Caudate nucleus (tissue), 63 donors: ENCODE measurements at places on chromosomes 4 and X.
A peak's percentile ranks its signal among the peaks of the same experiment; 100 is the strongest.

DNA sequence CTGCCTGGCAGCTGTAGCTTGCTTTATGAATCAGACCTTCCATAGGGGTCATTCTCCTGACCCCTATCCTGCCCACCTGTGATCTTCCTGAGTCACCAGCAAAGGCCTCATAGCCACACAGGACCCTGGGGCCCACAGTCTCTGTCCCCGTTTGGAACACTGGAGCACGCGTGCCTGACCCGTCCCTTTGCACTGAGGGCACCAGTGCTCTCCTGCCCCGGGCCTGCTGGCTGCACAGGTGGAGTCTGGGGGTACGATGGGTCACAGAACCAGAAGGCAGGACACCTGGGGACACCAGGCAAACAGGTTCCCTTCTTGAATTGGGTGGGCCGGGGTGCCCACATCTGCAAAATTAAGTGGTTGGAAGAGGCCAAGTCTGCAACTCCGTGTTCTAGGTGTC is 97.2 kb downstream of the CPZ start:
- no peak for DNase-seq

- no peak for DNase-seq
Measured at GRCh38 chr4:155616117-155616516, 50.5 kb upstream of the GUCY1A1 start.

- DNase-seq = peak; percentile 5
Measured at GRCh38 chr4:102169345-102169744, 175.9 kb downstream of the SLC39A8 start.

- no peak for DNase-seq
Measured at GRCh38 chr4:61921920-61922319, 721.8 kb downstream of the ADGRL3 start.

- no peak for DNase-seq
Measured at GRCh38 chr4:87805971-87806370, 6.6 kb downstream of the IBSP start.

DNA sequence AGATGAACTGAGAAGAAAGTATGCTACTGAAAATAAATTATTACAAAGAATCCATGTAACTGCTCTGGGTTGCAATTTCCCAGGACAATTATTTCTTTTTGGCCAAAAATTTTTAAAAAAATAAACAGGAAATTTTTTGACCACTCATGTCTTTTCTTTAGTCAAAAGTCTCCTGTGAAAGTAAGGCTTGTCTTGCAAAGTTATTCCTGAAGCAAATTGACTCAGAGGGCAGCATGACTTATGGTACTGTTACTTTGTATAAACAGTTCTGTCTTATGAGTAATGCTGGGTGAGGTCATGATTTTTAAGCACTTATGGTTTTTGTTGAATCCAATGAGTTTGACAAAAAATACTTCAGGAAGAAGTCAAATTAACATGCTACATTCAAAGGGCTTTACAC is 292.8 kb upstream of the ARSJ start:
- DNase-seq = no peak

GRCh38 chr4:150164055-150164454 is 85.8 kb downstream of the DCLK2 start:
- DNase-seq = no peak

DNA sequence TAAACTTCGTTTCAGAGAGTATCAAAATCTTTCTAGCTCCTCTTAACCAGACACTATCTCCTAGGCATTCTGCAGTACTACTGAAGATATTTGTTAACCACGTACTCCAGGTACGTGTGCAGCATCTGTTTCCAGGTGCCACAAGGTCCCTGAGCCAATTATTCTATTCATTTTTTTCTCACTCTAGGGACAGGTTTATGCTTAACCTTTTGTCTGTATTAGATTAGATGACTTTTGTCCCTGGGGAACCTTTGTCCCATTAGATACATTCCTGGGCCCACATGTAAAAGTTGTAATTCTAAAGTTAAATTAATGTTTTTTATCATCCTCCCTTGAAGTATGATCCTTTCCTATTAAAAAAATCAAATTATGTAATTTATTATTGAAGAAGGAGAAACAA is 16.5 kb downstream of the ELOVL6 start:
- DNase-seq = no peak

DNA sequence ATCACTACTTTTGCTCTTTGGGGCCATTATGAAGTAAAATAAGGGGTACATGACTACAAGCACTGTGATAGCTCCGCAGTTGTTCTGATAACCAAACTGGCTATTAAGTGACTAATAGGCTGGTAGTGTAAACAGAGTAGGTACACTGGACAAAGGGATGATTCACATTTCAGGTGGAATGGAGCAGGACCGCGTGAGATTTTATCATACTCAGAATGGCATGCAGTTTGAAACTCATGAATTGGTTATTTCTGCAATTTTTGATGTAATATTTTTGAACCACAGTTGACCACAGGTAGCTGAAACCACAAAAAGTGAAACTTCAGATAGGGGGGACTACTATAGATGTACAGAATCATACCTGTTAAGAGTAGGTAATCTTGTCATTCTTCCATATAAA is 55.8 kb downstream of the PAK3 start:
- DNase-seq = no peak

GRCh38 chrX:40010550-40011321 is 87.0 kb downstream of the BCOR start:
- peak; percentile 3 for DNase-seq

DNA sequence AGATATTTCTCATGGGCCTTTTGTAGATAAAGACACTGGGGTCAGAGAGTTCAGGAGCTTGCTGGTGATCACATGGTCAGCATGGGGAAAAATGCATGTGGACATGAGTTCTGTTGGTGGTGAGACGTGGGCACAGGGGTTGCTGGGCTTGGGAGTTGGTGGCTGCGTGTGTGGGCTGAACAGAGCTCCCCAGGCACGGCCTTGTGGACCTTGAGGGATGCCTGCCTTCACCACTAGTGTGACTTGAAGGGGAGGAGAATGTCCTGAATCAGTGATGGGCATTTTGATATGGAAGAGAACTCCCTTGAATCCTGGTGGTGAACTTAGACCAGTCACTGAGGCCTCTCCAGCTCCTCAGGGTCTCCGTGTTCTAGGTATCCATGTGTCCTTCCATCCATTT is 8.9 kb downstream of the CD99 start:
- DNase-seq = no peak

- no peak for DNase-seq
Measured at GRCh38 chr4:165970703-165971420, 97.8 kb downstream of the TLL1 start.

DNA sequence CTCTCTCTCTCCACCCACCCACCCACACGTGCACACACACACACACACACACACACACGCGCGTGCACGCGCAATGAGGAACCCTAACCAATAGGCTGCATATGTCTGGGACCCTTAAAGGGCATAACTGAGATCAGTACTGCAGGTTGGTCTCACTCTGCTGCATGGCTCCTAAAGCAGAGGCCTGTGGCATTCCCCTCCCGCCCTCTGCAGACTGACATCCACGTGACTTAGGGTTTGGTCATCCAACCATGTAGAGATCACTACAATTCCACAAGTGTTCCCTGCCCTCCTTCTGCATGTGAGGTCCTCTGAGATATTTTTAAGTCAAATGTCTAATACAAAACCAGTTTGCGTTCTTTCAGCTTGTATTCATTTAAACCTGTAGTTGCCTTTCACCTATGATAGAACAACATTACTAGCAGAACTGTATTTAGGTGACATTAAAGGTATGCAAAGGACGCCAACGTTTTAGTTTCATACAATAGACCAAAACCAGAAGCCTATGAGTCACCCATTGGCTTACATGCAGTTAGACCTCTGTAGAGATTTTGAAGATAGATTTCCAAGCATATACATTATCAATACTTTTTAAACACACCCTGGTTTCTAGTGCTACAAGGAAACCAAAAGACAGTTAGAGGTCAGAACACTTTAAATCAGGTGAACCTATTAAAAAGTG is 10.1 kb downstream of the XAGE5 start:
- DNase-seq = no peak

DNA sequence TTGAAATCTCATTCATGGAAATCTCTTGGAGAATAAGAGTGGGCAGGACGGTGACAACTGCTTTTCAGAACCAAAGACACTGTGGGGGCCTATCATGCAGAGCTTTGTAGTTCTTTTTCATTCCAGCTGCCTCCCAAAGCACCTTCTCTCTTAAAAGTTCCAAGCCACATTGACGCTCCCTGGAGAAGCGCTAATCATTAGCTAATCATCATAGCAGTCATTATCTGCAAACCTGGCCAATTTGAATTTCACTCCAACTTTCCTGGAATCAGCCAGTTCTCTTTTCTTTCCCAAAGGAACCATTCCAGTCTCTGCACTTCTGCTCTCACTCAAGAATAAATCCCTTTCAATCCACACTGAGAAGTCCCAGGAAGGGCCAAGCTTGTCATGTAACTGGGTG is 1144.1 kb upstream of the IGFBP7 start:
- DNase-seq = no peak

DNA sequence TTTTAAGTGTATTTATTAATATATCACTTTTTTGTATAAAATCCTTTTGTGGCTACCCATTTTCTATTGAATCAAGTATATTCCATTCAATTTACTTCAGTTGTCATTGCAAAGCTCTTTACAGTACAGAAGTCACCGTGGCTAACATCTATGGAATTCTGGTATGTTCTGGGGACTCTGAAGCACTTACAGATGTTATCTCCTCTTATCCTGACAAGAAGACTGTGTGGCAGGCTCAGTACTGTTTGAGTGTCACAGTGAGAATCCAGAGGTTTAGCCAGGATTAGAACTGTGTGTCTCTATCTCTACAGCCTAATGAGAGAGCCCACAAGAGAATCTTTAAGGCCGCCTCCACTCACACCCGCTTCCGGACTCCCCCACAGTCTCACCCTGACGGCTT is 78.2 kb upstream of the SORBS2 start:
- DNase-seq = peak; percentile 13

DNA sequence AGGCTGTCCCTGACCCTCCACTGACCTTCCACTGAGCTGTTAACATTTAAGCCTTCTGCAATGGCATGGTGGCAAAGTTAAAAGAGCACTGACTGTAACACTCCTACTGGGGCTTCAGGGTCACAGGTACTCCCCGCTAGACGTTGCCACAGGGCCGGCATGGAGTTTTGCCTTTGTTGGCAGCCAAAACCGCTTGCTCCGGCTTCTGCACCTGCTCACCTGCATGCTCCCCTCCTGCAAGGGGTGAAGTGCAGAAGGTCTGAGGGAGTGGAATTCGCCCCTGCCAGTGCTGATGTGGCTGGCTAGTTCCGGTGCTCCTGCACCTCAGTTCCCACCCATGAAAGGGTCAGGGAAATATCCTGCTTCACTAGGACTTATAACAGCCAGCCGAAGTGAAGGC is 571.4 kb downstream of the RAPGEF2 start:
- DNase-seq = no peak

- DNase-seq = no peak
Measured at GRCh38 chrX:46628460-46629371, 55.2 kb downstream of the CHST7 start.

GRCh38 chrX:476724-477075 is 90.0 kb upstream of the PPP2R3B start:
- DNase-seq = no peak

DNA sequence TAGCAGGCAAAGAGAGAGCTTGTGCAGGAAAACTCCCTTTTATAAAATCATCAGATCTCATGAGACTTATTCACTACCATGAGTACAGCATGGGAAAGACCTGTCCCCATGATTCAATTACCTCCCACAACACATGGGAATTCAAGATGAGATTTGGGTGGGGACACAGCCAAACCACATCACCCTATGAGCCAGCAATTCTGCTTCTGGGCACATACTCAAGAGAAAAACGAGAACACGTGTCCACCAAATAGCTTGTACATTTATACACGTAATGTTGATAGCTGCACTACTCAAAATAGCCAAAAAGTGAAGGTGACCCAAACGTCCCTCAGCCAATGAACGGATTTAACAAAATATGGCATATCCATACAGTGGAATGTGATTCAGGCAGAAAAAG is 94.5 kb upstream of the DHRSX start:
- DNase-seq = no peak

DNA sequence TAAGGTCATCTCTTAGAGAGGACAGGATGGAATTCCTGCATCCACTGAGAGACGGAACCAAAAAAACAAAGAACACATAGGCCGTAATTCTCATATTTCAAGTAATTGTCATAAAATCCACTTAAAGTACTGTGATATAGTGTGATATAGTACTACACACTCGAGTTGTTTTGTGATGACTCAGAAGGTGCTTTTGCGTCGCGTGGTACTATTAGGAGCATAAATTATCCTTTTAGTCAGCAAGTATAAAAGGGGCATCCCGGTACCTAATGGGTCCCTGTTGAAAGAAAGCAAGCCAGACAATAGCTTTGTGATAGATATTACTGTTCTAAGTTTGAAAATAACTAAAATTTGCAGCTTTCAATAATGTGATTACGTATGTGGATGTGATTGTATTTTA is 55.3 kb downstream of the GPR143 start:
- DNase-seq = no peak

DNA sequence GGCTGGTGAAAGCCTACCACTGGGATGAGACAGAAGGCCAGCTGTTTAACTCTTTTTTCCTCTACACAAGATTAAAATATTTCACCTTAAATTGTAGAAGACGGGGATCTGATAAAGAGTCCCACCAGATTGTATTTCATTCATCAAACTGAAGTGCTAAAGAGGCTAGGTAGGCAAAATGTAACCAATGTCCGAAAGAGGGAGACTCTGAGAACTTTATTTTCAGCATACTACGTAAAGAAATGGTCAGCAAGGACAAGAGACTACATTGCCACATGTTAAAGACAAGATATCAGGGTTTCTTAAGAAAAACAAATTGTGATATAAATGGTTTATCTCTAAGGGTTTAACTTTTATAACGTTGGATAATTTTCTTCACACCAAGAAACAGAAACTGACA is 71.6 kb upstream of the INPP4B start:
- no peak for DNase-seq

DNA sequence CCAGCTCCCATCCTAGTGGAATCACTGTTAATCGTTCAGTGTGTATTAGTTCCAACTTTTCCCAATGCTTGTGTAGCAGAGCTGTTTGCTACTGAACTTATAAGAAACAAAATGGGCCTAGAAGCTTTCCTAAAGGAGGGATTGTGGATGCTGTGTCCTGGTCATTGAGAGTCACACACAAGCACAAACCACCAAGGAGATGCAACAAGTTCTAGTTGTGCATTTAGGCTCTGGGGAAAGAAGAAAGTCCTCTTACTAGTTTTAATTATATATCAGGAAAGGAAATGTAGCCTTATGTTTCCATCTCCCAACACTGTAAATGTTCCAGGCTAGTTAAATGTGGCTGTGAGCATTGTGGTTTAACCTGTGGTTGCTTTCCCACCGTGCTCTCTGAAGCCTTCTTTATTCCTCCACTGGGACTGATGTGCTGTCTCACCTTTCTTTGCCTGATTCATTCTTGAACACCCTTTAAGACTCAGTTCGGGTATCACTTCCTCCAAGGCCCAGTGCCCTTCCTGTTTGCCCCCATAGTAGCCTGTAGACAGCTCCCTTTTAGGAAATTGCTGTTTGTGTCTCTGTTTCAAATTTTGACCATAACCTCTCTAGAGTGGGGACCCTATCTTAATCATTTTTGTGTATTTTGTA is 34.3 kb downstream of the ATP10D start:
- DNase-seq = no peak

GRCh38 chrX:115023139-115023538 is 5.7 kb upstream of the IL13RA2 start:
- DNase-seq = no peak
